ENCODE measurements at places on chromosomes 12 and 14. TPM values are rescaled to one million over a fixed set of nuclear protein-coding genes. Genes with fewer than 3 reads are reported as not detected.

SPIC gene
- not detected for total RNA-seq

WNT5B gene
- total RNA-seq: not detected

DIO2 gene
- total RNA-seq: 1.2 TPM

IFNG gene
- not detected for total RNA-seq

NCAPD2 gene
- total RNA-seq: 29.1 TPM

OR4E1 gene
- total RNA-seq: not detected

OTX2 gene
- total RNA-seq: not detected

GRCh38 chr12:49624921-49625577 is 1.7 kb downstream of the PRPF40B start:
- DNase-seq: no peak
- H3K4me1 ChIP-seq: peaks cover 12% of the 10 kb centered on the region
- no peaks in the 10 kb centered on the region for H3K27me3 ChIP-seq
- no peak overlapping the region for H3K27ac ChIP-seq
- H3K4me3 ChIP-seq: no peak overlapping the region
- H3K36me3 ChIP-seq: no peaks in the 10 kb centered on the region

- H3K4me3 ChIP-seq: no peak overlapping the region
- peaks cover 38% of the 10 kb centered on the region for H3K4me1 ChIP-seq
- H3K27me3 ChIP-seq: no peaks in the 10 kb centered on the region
Measured at GRCh38 chr12:104676636-104677035, 219.9 kb downstream of the CHST11 start.

GRCh38 chr12:49990273-49990672 is 17.5 kb downstream of the AQP6 start:
- H3K4me3 ChIP-seq: no peak overlapping the region
- no peak for DNase-seq
- no peak overlapping the region for H3K27ac ChIP-seq

DNA sequence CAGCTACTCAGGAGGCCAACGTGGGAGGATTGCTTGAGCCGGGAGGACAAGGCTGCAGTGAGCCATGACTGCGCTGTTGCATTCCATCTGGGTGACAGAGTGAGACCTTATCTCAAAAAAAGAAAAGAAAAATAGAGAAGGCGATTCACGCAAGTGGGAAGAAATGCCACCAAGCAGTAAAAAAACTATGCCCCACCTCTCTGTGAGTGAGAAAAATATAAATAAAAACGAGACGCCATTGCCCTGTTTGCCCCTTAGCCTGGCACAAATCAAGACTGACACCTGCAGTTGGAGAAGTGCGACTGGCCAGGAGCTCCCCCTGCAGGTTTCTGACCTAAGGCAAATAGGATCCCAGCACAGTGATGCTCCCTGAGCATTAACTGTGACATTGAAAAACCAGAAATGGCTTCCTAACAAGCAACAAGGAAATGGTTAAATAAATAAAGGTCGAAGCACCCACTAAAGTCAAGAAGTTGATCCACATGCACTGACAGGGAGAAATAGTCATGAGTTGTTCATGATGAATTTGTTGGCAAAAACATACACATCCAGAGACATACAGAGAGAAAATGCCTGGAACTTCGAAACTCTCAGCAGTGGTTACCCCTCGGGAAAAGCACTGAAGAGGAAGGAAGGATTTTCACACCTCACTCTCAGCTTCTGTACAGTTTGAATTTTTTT is 21.1 kb downstream of the GSC start:
- H3K36me3 ChIP-seq: no peaks in the 10 kb centered on the region
- no peaks in the 10 kb centered on the region for H3K4me1 ChIP-seq
- no peak overlapping the region for H3K27ac ChIP-seq
- DNase-seq: no peak

GRCh38 chr12:43147878-43148277 is 404.1 kb downstream of the ADAMTS20 start:
- no peak for DNase-seq
- H3K4me3 ChIP-seq: no peak overlapping the region
- no peaks in the 10 kb centered on the region for H3K27me3 ChIP-seq
- no peak overlapping the region for H3K27ac ChIP-seq
- H3K4me1 ChIP-seq: no peaks in the 10 kb centered on the region

DNA sequence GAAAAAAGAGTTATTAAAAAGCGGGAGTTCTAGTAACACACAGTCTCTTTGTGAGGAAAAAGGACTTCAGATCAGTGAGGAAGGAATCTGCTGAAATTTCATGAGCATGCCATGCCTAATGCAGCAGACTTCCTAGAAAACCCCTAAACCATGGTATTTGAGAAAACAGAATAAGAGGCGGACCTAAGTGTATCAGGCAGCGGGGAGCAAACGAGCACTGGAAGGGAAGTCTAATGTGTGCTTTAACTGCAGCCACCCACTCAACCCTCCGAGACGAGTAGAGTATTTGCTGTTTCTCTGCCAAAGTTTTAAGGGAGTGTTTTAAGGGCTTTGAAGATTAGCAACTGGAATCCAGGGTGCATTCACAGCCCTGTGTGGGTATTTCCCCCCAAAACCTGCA is 36.5 kb downstream of the ACADS start:
- H3K36me3 ChIP-seq: peaks cover 64% of the 10 kb centered on the region
- H3K4me3 ChIP-seq: no peak overlapping the region
- peak; percentile 60 for DNase-seq
- peaks cover 8% of the 10 kb centered on the region for H3K4me1 ChIP-seq

DNA sequence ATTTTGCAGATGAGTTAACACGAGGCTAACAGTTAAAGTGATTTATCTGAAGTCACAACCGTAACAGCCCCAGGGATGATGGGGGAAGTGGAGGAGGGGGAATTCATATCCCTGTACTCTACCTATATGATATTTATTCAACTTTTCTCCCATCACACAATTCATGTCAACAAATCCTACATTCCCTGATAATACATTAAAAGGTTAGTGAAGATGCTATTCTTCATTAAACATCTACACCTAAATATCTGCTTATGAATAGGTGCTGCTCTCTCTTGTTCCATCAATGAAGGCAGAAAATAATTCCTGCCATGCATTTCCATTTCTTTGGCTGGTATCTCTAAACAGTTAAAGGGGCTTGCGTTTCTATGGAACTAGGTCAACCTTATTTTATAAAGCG is 6.8 kb downstream of the YBX3 start:
- H3K36me3 ChIP-seq: peaks cover 71% of the 10 kb centered on the region
- H3K27me3 ChIP-seq: no peaks in the 10 kb centered on the region

GRCh38 chr12:64500394-64500793 is 48.5 kb downstream of the TBK1 start:
- H3K4me1 ChIP-seq: no peaks in the 10 kb centered on the region
- peak overlapping the region; percentile 61 for H3K27ac ChIP-seq
- no peak overlapping the region for H3K4me3 ChIP-seq

- H3K4me1 ChIP-seq: peaks cover 13% of the 10 kb centered on the region
- H3K27me3 ChIP-seq: no peaks in the 10 kb centered on the region
- no peaks in the 10 kb centered on the region for H3K36me3 ChIP-seq
- no peak overlapping the region for H3K4me3 ChIP-seq
- no peak overlapping the region for H3K27ac ChIP-seq
- DNase-seq: no peak
Measured at GRCh38 chr12:67645601-67646000, 2.9 kb upstream of the DYRK2 start.

DNA sequence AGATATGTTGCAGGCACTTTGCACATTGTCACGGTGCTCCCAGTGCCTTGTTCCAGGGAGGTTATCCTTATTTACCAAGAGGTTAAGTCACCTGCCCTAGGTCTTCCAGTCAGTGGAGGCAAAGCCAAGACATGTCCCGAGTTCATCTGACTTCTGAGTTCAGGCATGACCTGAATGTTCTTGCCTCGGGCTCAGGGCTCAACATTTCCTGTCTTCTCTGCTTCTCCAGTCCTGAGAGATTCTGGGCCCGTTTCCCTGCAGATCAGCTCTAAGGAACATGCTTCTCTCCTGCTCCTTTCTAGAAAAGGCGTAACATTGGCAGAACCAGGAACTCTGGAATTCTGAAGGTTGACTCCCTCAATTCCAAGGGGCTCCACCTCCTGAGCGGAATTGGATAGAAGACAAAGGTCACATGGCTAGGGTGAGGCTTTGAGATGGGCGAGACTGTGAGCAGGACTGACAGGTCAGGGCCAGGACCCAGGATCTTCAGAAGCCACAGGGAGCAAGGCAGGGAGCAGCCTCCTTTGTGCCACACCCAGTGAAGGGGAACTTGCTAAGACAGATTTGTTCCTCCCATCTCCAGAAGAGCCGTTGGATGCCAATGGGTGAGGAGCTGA is 19.9 kb downstream of the BDKRB2 start:
- no peak for DNase-seq
- H3K4me3 ChIP-seq: no peak overlapping the region
- H3K27ac ChIP-seq: no peak overlapping the region

GRCh38 chr12:57627501-57628279 is 5.3 kb downstream of the B4GALNT1 start:
- peak; percentile 87 for DNase-seq
- H3K36me3 ChIP-seq: no peaks in the 10 kb centered on the region
- peaks cover 20% of the 10 kb centered on the region for H3K4me1 ChIP-seq
- H3K27me3 ChIP-seq: no peaks in the 10 kb centered on the region

- H3K36me3 ChIP-seq: no peaks in the 10 kb centered on the region
- H3K27ac ChIP-seq: no peak overlapping the region
- H3K4me3 ChIP-seq: no peak overlapping the region
- no peaks in the 10 kb centered on the region for H3K27me3 ChIP-seq
- DNase-seq: no peak
Measured at GRCh38 chr12:86634456-86635410, 378.5 kb upstream of the MGAT4C start.

All from upper lobe of left lung (tissue), 6 donors.